ENCODE measurements at places on chromosomes 11 and 22. TPM values are rescaled to one million over a fixed set of nuclear protein-coding genes. Genes with fewer than 3 reads are reported as not detected.

- H3K4me3 ChIP-seq = peak overlapping the region; percentile 75
- H3K36me3 ChIP-seq = no peaks in the 10 kb centered on the region
- no peaks in the 10 kb centered on the region for H3K27me3 ChIP-seq
- DNase-seq = no peak
- no peak overlapping the region for H3K27ac ChIP-seq
Observed at GRCh38 chr11:111937461-111937769, 272 bp downstream of the DIXDC1 start.

GRCh38 chr11:26201411-26201810 lies 130.5 kb upstream of the ANO3 start:
- H3K4me3 ChIP-seq = no peak overlapping the region
- H3K27me3 ChIP-seq = no peaks in the 10 kb centered on the region
- no peak for DNase-seq
- no peak overlapping the region for H3K27ac ChIP-seq

DNA sequence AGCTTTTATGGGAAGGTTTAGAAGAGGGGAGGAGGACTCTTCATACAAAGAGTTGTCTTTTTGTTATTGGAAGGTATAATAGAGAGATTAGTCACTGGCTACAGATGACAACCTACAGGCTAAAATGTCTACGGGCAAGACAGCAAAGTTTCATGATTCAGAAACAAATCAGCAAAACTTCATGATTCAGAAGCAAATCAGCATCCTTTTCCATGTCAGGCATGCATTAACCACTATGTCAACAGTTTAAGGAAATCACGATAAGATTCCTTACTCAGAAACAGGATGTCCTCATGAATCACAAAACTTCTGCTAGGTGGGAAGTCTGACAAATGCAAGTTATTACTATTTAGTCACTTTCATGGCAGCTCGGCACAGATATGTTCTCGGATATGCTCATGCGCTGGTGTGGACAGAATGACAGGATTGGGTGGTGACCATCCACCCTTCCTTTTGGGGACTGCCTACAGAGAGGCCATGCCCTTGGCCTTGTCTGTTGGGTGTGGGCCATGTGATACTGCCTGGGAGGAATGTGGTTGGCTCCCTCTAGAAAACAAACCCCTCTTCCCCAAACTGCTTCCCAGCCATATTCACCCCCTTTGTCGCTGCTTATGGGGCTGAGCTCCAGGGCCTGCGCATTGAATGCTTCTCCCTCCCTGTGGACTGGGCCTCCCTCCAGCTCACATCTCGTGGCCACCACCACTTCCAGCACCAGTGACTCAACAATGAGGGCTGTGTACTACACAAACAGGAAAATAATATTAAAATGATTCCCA lies 10.1 kb downstream of the C11orf91 start:
- peak overlapping the region; percentile 63 for H3K4me3 ChIP-seq
- H3K27me3 ChIP-seq = no peaks in the 10 kb centered on the region
- DNase-seq = peak; percentile 77
- peak overlapping the region; percentile 92 for H3K27ac ChIP-seq
- peaks cover 72% of the 10 kb centered on the region for H3K36me3 ChIP-seq

- no peaks in the 10 kb centered on the region for H3K36me3 ChIP-seq
- no peak for DNase-seq
- peaks cover 8% of the 10 kb centered on the region for H3K4me1 ChIP-seq
- H3K4me3 ChIP-seq = no peak overlapping the region
- H3K27me3 ChIP-seq = peaks cover 70% of the 10 kb centered on the region
- H3K27ac ChIP-seq = no peak overlapping the region
Observed at GRCh38 chr11:1923201-1923956, 3.9 kb downstream of the TNNT3 start.

GRCh38 chr11:110490886-110491285 lies 61.1 kb downstream of the FDX1 start:
- no peaks in the 10 kb centered on the region for H3K36me3 ChIP-seq
- no peaks in the 10 kb centered on the region for H3K4me1 ChIP-seq
- no peak overlapping the region for H3K27ac ChIP-seq
- no peaks in the 10 kb centered on the region for H3K27me3 ChIP-seq
- H3K4me3 ChIP-seq = no peak overlapping the region
- no peak for DNase-seq

- H3K36me3 ChIP-seq = peaks cover 5% of the 10 kb centered on the region
- no peak overlapping the region for H3K27ac ChIP-seq
- DNase-seq = no peak
- H3K27me3 ChIP-seq = no peaks in the 10 kb centered on the region
- no peak overlapping the region for H3K4me3 ChIP-seq
Observed at GRCh38 chr11:17298302-17298701, 21.8 kb downstream of the NUCB2 start.

DNA sequence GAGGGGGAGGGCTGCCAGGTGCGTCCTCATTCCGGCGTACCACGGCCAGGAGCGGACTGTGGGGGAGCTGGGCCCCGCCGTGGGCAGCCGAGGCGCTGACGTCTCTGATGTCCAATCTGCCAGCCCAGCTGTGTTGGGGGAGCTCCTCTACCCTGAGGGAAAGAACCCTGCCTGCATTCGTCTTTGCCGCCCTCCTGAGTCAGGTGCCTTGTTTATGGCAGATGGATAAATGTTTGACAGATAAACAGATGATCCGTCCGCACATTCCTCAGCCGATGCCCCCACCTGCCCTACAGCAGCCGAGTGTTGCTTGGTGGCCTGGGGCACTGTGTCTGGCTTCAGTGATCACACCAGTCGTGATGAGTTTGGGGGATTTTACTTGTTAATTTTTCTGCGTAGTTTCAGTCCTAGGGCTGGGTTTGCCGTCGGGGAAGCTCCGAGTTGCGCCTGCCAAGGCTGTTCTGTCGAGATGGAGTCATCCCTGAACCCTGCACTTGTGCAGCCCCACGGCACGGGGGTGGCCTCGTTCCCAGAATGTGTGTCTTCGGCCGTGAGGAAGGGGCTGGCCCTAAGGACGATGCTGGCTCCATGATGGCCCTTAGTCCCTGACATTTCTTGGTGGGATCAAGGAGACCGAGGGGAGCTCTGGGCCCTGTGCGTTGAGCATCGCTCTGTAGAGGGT lies 1083.9 kb downstream of the BRD1 start:
- no peak overlapping the region for H3K27ac ChIP-seq
- H3K4me1 ChIP-seq = no peaks in the 10 kb centered on the region
- H3K27me3 ChIP-seq = no peaks in the 10 kb centered on the region
- no peak for DNase-seq

DNA sequence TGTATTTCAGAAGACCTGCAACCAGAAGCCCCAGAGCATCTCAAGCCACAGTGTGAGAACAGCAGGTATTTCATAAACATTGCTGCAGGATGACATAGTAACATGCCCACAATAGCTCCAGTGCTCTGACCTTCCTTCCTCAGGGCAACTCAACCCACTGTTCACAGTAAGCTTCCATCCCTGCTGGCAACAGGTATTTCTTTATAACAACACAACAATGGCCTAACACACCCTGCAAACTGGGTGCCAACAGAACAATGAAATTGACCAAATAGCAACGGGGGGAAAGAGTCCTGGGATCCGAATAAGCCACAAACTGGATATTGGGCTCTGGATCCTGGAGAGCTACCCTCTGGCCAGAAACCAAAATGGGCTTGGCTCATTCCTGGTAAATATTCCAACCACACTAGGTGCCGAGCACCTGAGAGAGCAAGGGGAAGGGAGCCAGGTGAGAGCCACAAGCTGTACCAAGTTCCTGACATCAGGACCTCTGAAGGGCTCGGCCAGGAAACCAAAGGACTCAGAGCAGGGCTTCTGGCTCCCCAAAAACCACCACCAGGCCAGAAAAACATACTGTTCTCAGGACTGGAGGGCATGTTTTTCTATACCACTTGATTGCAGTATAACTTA lies 99.5 kb downstream of the MICAL3 start:
- DNase-seq = no peak
- no peaks in the 10 kb centered on the region for H3K36me3 ChIP-seq
- H3K4me3 ChIP-seq = no peak overlapping the region

DNA sequence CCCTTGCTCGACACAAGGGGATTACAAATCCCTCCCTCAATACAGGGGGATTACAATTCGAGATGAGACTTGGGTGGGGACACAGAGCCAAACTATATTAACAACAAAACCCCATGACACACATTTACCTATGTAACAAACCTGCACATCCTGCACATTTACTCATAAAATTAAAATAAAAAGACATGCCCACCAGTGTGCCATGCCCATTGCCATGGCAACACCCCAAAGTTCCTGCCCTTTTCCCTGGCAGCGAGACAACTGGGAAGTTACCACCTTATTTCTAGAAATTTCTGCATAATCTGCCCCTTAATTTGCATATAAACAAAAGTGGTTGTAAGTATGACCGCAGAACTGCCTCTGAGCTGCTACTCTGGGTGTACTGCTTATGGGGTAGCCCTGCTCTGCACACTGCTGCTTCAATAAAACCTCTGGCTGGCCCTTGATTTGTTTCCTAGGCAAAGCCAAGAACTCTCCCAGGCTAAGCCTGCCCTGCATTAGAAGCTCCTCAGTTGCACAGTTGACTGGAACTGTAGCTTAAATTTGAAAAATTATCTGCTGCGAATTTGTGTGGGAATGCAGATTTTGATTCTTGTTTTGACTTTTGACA lies 8.6 kb upstream of the INCENP start:
- H3K27me3 ChIP-seq = peaks cover 13% of the 10 kb centered on the region
- H3K4me3 ChIP-seq = no peak overlapping the region
- peaks cover 6% of the 10 kb centered on the region for H3K36me3 ChIP-seq
- H3K4me1 ChIP-seq = no peaks in the 10 kb centered on the region

VSIG2 gene
- not detected for total RNA-seq

FREY1 gene
- 2.1 TPM for total RNA-seq
